Left cardiac atrium (tissue), 4 donors: ENCODE measurements at places on chromosomes 13 and 19. TPM values are rescaled to one million over a fixed set of nuclear protein-coding genes. Genes with fewer than 3 reads are reported as not detected.

The FARSA gene
- 31.8 TPM for total RNA-seq

The EBPL gene
- 12.5 TPM for total RNA-seq

The SERP2 gene
- total RNA-seq = 12.9 TPM

The FPR1 gene
- total RNA-seq = 12.9 TPM

The PRTN3 gene
- not detected for total RNA-seq
